ENCODE measurements at places on chromosomes 12 and 14.

DNA sequence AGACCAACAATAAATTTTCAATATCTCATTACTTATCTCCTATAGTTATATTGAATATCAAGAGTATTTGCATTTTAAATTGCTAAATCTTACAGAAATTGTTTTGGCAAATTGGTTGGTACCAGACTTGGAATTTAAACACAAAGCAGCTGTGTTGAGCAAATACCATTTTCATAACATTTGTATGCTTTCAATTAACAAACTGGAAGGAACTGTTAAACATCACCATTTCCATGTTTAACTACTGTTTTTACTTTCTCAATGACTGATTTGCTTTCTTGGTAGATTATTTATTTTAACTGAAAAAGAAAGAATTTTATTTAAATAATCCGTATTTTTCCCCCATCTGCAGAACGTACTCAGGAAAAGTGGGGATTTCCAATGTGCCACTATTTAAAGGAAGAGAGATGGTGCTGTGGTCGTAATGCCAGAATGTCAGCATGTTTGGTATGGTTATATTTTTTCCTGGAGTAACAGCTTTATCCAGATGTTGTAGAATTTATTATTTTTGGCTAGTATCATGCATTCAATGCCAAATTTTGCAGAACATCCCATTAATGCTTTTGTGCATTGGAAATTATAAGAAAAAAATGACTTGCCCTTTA, 72.3 kb downstream of the METTL25 start:
- DNase-seq = no peak
- H3K4me3 ChIP-seq = no peak overlapping the region
- H3K36me3 ChIP-seq = no peaks in the 10 kb centered on the region
- no peaks in the 10 kb centered on the region for H3K4me1 ChIP-seq
- H3K27ac ChIP-seq = no peak overlapping the region
- no peaks in the 10 kb centered on the region for H3K27me3 ChIP-seq

GRCh38 chr12:80862531-80862930, 75.2 kb downstream of the LIN7A start:
- H3K36me3 ChIP-seq = no peaks in the 10 kb centered on the region
- no peak for DNase-seq
- no peak overlapping the region for H3K4me3 ChIP-seq

GRCh38 chr14:93076755-93077154, 39.0 kb downstream of the ITPK1 start:
- no peak for DNase-seq
- no peaks in the 10 kb centered on the region for H3K36me3 ChIP-seq
- H3K27ac ChIP-seq = no peak overlapping the region
- no peaks in the 10 kb centered on the region for H3K27me3 ChIP-seq

GRCh38 chr12:22321018-22321605, 13.4 kb downstream of the ST8SIA1 start:
- H3K27me3 ChIP-seq = no peaks in the 10 kb centered on the region
- no peaks in the 10 kb centered on the region for H3K36me3 ChIP-seq
- no peaks in the 10 kb centered on the region for H3K4me1 ChIP-seq
- DNase-seq = no peak

- no peak overlapping the region for H3K4me3 ChIP-seq
- H3K27ac ChIP-seq = no peak overlapping the region
- DNase-seq = no peak
- no peaks in the 10 kb centered on the region for H3K36me3 ChIP-seq
- no peaks in the 10 kb centered on the region for H3K4me1 ChIP-seq
- no peaks in the 10 kb centered on the region for H3K27me3 ChIP-seq
Measured at GRCh38 chr14:95061317-95062093, 95.8 kb downstream of the DICER1 start.

- H3K27ac ChIP-seq = peak overlapping the region; percentile 83
- no peaks in the 10 kb centered on the region for H3K36me3 ChIP-seq
- DNase-seq = no peak
- H3K27me3 ChIP-seq = no peaks in the 10 kb centered on the region
- no peaks in the 10 kb centered on the region for H3K4me1 ChIP-seq
Measured at GRCh38 chr14:53368066-53368465, 214.9 kb upstream of the DDHD1 start.

GRCh38 chr14:78644824-78645559, 474.8 kb downstream of the NRXN3 start:
- H3K4me3 ChIP-seq = no peak overlapping the region
- H3K27me3 ChIP-seq = no peaks in the 10 kb centered on the region
- no peak for DNase-seq
- H3K36me3 ChIP-seq = no peaks in the 10 kb centered on the region

DNA sequence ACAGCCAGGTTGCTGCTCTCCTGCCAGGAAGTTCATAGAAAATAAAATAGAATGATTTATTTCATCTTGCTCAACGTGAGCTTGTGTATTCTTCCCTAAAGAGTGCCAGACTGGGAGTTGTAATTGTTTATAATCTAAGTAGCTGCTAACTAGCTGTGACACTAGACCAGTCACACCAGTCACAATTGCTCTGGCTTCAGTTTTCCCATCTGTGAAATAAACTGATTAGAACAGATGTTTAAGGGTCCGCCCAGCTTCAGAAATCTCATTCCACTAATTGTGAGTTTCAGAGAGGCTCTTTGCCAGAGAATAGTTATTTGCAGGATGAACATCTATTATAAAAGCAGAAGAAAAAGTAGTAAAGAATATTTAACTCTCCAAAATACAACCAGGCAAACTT, 55.6 kb upstream of the ZDHHC17 start:
- H3K4me1 ChIP-seq = peaks cover 4% of the 10 kb centered on the region
- H3K36me3 ChIP-seq = no peaks in the 10 kb centered on the region
- no peaks in the 10 kb centered on the region for H3K27me3 ChIP-seq
- H3K4me3 ChIP-seq = no peak overlapping the region
- no peak for DNase-seq

DNA sequence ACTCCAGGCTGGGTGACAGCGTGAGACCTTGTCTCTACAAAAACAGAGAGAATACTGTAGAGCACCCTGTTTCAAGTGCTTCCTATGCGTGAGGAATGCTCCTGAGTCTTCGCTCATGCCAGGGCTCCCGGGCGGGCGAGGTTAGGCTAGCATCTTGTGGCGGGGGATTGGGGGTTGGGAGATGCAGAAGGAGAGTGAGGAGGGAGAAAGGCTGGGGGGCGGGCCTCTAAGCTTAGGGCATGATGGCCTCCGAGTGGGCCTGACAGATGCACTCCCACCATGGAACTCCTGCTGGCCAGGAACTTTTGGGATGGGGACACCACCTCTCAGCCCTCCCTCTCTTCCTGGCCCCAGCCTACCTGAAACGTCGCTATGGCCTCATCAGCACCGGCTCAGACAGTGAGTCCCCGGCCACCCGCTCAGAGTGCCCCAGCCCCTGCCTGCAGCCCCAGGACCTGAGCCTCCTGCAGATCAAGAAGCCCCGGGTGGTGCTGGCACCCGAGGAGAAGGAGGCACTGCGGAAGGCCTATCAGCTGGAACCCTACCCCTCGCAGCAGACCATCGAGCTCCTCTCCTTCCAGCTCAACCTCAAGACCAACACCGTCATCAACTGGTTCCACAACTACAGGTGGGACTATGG, 27.3 kb downstream of the PHETA1 start:
- H3K4me1 ChIP-seq = no peaks in the 10 kb centered on the region
- no peaks in the 10 kb centered on the region for H3K27me3 ChIP-seq
- H3K36me3 ChIP-seq = no peaks in the 10 kb centered on the region
- H3K4me3 ChIP-seq = no peak overlapping the region
- no peak for DNase-seq

All from suprapubic skin (tissue), 4 donors.